ENCODE measurements at places on chromosomes 7 and 10.

- H3K27me3 ChIP-seq = no peaks in the 10 kb centered on the region
- H3K4me3 ChIP-seq = no peak overlapping the region
- H3K36me3 ChIP-seq = no peaks in the 10 kb centered on the region
- peak overlapping the region; percentile 41 for H3K27ac ChIP-seq
These were observed 91.7 kb upstream of the PITRM1 start for GRCh38 chr10:3264161-3264761.

DNA sequence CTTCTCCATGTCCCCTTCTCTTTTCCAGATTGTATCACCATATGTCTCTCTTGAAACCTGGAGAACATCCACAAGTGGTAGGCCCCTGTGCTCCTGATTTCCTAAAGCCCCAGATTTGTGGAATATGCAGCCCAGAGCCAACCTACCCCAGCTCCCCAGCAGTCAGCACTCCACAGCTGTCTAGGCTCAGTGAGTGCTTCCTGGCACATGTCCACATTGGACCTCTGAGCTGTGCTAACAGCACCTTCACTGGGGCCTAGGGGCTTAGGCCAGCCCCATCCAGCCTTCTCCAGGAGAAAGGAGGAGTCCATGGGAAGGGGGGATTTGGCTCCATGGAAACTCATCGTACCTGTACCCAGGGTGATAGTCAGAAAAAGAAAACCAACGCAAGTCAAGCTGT is 192.7 kb downstream of the FGFR2 start:
- no peaks in the 10 kb centered on the region for H3K27me3 ChIP-seq
- DNase-seq = no peak
- no peak overlapping the region for H3K4me3 ChIP-seq
- no peaks in the 10 kb centered on the region for H3K36me3 ChIP-seq
- no peak overlapping the region for H3K27ac ChIP-seq
- no peaks in the 10 kb centered on the region for H3K4me1 ChIP-seq

DNA sequence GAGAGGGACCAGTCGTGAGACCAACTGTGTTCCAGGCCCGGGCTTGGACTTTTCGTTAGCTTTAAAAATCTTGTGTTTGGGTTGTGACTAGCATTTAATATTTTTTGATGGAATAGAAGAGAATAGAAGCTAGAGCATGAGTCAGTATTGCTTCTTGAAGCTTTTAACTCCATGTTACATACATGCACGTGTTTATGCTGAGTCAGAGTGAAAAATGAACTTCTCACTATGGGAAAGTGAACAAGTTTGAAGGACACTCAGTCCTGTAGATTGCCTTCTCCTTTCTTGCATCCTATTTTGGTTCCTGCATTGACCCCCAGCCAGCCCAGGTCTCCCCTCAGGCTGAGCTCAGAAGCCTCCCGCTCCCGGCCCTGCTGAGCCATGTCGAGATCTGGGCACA is 31.8 kb downstream of the GHRHR start:
- H3K4me3 ChIP-seq = no peak overlapping the region
- H3K27me3 ChIP-seq = no peaks in the 10 kb centered on the region
- H3K36me3 ChIP-seq = no peaks in the 10 kb centered on the region
- no peak for DNase-seq
- H3K4me1 ChIP-seq = no peaks in the 10 kb centered on the region

GRCh38 chr7:154729056-154729455 is 273.9 kb downstream of the PAXIP1 start:
- no peaks in the 10 kb centered on the region for H3K27me3 ChIP-seq
- no peaks in the 10 kb centered on the region for H3K36me3 ChIP-seq
- no peaks in the 10 kb centered on the region for H3K4me1 ChIP-seq
- no peak for DNase-seq
- no peak overlapping the region for H3K4me3 ChIP-seq

DNA sequence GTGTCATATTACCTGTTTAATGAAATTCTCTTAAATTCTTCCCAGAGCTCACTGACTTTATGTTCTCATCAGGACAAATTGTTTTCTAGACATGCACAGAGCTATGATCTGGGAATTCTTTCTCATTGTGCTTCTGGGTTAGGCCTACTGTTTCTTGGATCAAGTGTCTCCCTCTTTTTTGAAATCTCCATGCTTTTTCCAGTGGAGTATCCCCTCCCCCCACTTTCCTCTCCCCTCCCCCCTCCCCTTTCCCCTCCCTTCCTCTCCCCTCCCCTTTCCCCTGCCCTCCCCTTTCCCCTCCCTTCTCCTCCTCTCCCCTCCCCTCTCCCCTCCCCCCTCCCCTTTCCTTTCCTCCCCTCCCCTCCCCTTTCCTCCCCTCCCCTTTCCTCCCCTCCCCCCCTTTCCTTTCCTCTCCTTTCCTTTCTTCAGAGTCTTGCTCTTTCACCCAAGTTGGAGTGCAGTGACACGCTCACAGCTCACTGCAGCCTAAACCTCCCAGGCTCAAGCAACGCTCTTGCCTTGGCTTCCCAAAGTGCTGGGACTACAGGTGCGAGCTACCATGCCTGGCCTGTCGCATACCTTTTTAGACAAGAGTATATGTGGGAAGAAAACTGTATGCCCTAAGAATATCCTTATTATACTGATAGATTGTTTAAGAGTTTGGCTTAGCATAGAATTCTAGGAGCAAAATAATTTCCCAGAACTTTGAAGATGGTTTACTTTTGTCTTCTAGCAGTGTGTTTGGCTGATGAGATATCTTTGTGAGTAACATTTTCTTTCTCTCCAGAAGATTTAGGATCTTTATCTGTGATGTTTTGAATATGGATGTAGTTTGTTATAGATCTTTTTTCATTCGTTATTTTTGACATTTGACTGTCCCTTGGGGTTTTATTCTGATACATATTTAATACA is 2.5 kb downstream of the DYNC2I1 start:
- H3K4me3 ChIP-seq = no peak overlapping the region
- no peaks in the 10 kb centered on the region for H3K36me3 ChIP-seq
- peak overlapping the region; percentile 34 for H3K27ac ChIP-seq
- no peaks in the 10 kb centered on the region for H3K27me3 ChIP-seq

DNA sequence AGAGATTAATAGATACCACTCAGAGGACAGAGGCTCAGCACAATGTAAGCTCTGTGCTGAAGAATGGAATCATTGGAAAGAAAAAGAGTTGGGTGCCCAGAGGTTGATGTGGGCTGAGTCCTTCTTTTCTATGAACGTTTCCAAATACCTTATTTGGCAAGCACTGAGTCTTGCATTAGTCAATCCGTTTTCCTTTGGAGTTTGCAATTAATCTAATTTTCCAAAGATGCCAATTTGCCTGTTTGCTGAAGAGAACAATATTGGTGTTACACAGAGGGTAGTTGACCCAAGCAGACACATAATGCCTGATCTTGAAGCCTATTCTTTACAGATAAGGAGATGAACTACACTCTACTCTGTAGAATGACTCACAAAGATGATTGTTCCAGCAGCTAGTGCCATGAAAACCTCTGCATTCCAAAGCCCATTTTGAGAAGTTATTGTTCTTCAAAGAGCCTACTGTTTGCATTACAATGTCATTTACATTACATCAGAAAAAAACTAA is 55.4 kb upstream of the MET start:
- no peak overlapping the region for H3K27ac ChIP-seq
- no peaks in the 10 kb centered on the region for H3K36me3 ChIP-seq
- H3K27me3 ChIP-seq = no peaks in the 10 kb centered on the region
- no peak overlapping the region for H3K4me3 ChIP-seq
- no peaks in the 10 kb centered on the region for H3K4me1 ChIP-seq
- DNase-seq = no peak

DNA sequence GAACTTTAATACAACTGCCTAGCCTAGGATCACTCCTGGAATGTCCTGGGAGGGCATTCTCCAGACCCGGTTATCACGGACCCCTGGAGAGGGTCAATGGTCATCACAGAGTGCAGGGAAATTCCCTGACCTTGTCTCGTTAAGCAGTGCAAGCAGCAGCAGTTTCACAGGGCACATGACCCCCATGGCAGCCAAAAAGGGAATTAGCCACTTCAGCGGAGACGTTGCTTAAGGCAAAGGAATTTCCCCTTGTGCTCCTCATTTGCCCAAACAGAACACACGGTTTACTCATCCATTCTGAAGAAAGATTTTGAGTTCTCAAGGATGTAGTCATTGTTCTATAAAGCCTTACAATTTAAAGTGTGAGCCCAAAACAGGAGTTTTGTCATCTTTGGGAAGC is 260.3 kb downstream of the SNX13 start:
- no peaks in the 10 kb centered on the region for H3K27me3 ChIP-seq
- no peaks in the 10 kb centered on the region for H3K4me1 ChIP-seq
- H3K4me3 ChIP-seq = no peak overlapping the region
- H3K36me3 ChIP-seq = no peaks in the 10 kb centered on the region
- DNase-seq = no peak

- H3K36me3 ChIP-seq = no peaks in the 10 kb centered on the region
- H3K27me3 ChIP-seq = no peaks in the 10 kb centered on the region
- no peak overlapping the region for H3K27ac ChIP-seq
- no peaks in the 10 kb centered on the region for H3K4me1 ChIP-seq
- DNase-seq = no peak
- H3K4me3 ChIP-seq = no peak overlapping the region
These were observed 840.8 kb downstream of the GRM8 start for GRCh38 chr7:126411821-126412383.

GRCh38 chr10:118842843-118843624 is 88.3 kb upstream of the CACUL1 start:
- H3K27me3 ChIP-seq = no peaks in the 10 kb centered on the region
- no peak overlapping the region for H3K4me3 ChIP-seq
- H3K27ac ChIP-seq = no peak overlapping the region
- no peaks in the 10 kb centered on the region for H3K36me3 ChIP-seq

- H3K36me3 ChIP-seq = no peaks in the 10 kb centered on the region
- no peaks in the 10 kb centered on the region for H3K27me3 ChIP-seq
These were observed 29.4 kb upstream of the C10orf71 start for GRCh38 chr10:49269523-49269922.

DNA sequence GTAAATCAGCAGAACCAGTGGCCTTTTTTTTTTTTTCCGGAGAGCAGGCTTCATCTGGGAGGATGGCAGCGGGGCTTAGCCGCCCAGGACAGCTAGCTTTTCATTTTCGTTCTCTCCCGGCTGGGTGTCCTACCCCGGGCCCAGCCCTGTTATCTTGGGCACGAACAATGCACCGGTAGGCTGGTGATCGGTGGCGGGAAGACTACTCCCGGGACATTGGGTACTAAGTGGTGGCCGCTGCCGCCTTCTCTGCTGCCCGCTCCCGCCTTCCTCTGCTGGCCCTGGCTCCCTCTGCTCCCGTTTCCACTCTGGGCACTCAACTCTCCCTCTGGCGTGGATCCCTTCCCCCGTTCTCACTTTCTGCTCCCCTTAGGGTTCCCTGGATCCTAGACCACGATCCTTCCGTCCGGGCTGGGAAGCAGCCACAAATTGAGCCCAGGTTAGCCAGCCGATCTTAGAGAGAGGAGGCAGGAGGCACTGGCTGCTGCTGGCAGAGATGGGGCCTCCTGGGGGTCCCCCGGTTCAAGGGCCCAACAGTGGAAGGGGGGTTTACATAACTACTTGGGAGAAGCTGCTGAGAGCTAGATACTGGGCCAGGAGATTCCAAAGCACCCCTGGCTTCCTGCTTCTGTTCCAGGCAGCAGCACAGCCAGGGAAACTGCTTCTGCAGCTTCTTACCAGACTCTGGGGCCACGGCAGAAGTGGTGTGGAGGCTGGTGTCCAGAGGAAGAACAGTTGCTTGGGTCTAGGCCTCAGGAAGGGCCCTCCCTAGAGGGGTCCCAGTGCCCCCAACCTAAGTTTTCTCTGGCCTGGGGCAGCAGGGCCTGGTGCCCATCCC is 1.8 kb downstream of the TLX1 start:
- DNase-seq = no peak
- peaks cover 29% of the 10 kb centered on the region for H3K4me1 ChIP-seq
- H3K4me3 ChIP-seq = no peak overlapping the region
- no peaks in the 10 kb centered on the region for H3K36me3 ChIP-seq
- H3K27ac ChIP-seq = no peak overlapping the region

DNA sequence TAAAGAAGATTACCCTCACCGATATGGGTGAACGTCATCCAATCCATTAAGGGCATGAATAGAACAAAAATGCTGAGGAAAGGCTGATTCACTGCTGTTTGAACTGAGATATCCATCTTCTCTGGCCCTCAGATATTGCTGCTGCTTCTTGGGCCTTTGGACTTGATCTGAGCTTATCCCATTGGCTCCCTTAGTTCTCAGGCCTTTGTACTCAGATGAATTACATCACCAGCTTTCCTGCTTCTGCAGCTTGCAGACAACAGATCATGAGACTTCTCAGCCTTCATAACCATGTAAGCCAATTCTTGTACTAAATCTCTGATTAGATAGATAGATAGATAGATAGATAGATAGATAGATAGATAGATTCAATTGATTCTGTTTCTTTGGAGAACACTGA is 40.2 kb downstream of the CYCS start:
- DNase-seq = no peak
- H3K4me1 ChIP-seq = no peaks in the 10 kb centered on the region

GRCh38 chr10:119029613-119030420 is at the start of gene NANOS1:
NANOS1 (plus strand) TSS chr10:119029714; CDS start chr10:119029802, 88 bp downstream.
- H3K4me1 ChIP-seq = peaks cover 7% of the 10 kb centered on the region
- H3K27ac ChIP-seq = peak within 1 kb of the TSS; percentile 58
- H3K27me3 ChIP-seq = no peaks in the 10 kb centered on the region
- H3K36me3 ChIP-seq = no peaks in the 10 kb centered on the region
- peak within 1 kb of the TSS; percentile 61 for H3K4me3 ChIP-seq

GRCh38 chr10:43965918-43966570 is 317.4 kb upstream of the ZNF32 start:
- H3K27me3 ChIP-seq = no peaks in the 10 kb centered on the region
- no peak for DNase-seq

DNA sequence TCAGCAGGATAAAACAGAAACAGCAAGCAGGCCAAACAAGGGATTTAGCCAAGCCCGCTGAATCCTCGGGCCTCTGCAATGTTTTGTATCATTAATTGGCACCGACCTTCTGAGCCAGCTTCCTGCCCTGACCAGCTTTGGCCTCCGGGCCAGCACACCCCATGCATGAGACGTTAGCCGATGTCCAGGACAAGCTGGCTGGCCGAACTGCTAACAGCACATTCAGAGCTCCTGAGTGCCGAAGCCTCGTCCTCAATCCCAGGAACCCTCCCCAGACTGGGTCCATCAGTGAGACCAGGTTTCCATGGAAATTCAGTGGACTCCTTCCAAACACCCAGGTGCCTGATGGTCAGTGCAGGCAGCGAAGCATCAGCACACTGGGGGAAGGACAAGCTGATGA is 134.3 kb upstream of the PFKP start:
- no peak overlapping the region for H3K27ac ChIP-seq
- H3K4me3 ChIP-seq = no peak overlapping the region
- no peak for DNase-seq
- no peaks in the 10 kb centered on the region for H3K36me3 ChIP-seq

DNA sequence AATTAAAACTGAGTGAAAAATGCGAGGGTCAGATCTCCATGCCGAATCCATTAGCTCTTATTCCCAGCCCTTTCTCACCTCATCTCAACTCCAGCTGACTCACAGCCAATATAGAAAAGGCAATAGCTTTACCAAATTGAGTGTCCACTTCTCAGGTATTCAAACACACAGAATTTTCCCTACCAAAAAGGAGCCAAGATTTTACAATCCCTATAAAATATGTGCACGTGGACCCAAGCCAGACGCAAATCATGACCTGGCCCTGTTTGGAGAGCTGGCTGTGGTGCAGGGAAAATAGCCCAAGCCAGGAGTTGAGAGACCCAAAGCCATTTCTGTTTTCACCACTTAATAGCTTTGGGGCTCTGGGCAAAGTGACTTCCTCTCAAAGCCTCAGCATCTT is 379.7 kb upstream of the AUTS2 start:
- H3K27me3 ChIP-seq = no peaks in the 10 kb centered on the region
- no peak overlapping the region for H3K4me3 ChIP-seq
- H3K4me1 ChIP-seq = no peaks in the 10 kb centered on the region
- no peak overlapping the region for H3K27ac ChIP-seq
- no peaks in the 10 kb centered on the region for H3K36me3 ChIP-seq

GRCh38 chr10:31918671-31919409 is 9.8 kb downstream of the ARHGAP12 start:
- no peaks in the 10 kb centered on the region for H3K27me3 ChIP-seq
- H3K27ac ChIP-seq = no peak overlapping the region
- DNase-seq = no peak
- no peaks in the 10 kb centered on the region for H3K4me1 ChIP-seq
